NCI-H1105 (cell line): ENCODE measurements at places on chromosomes 16 and 17.

DNA sequence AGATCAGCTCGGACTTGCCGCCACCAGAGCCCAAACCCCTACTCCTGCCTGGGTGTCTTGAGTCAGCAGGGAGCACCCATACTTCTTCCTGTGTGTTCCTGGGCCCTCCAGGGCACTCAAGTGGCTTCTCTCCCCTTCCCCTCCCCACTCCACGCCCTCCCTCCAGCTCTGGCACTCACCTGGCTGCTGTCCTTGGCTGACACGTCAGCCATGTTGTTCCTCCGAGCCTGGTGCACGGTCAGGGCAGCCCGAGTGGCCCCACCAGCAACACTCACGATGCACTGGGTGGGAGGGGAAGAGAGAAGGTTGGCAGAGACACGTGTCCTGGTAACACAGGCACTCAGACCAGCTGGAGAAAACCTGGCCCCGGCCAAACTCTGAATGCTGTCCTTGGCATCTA is 11.5 kb downstream of the RUSF1 start:
- no peak for DNase-seq

DNA sequence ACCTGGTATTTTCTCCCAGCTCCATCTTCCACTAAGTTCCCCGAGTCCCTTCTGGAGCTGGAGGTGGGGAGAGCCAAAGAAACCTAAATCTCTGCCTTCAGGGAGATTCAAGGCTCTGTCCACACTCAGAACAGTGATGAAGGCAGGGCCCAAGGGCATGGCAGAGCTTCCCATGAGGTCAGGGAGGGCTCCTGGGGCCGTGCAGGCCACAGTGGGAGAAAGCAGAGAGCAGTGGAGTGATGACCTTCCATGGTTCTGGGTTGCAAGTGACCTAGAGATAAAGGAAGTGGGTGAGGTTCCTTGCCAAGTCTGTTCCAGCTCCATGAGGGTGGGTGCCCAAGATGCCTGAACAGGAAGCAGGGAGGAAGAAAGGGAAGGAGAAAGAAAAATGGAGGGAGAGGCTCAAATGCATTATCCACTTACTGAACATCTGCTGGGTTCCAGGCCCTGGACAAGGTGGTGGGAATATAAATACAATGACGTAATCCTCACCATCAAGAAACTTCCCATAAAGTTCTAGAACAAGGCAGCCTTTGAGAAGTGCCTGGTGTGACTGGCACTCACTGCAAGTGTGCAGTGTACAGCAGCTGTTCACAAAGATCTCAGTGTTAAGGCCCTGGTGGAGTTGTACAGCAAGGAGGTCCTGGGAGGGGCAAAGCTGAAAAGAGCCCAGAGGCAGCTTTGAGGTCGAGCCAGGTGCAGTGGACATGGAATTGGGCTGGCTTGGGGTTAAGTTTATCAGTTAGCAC is 13.3 kb downstream of the TBKBP1 start:
- DNase-seq: no peak

DNA sequence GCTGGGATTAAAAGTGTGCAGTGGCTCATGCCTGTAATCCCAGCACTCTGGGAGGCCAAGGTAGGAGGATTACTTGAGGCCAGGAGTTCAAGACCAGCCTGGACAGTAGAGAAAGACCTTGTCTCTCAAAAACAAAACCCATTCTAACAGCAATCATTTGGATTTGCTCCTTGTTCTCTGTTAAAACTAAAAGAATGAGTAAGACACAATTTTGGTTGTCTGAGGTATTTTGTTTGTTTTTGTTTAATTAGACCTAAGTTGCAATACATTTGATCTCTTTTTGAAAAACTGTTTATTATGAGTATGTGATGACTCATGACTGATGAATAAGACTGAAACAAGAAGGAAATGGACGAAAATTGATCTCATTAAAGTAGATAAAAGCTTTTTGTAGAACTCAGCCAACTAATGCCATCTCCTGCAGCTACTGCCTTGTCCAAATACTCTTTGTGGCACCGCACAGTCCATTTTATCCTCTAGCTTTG is 29.0 kb downstream of the GLG1 start:
- DNase-seq: no peak

- no peak for DNase-seq
These were observed 405.0 kb downstream of the WWOX start for GRCh38 chr16:78504401-78504851.

- DNase-seq: no peak
These were observed 68.0 kb upstream of the RPH3AL start for GRCh38 chr17:420479-421175.

- DNase-seq: no peak
These were observed 114.2 kb downstream of the METRNL start for GRCh38 chr17:83193336-83194185.

GRCh38 chr16:57126411-57126810 is 34.0 kb downstream of the CPNE2 start:
- no peak for DNase-seq

- peak; percentile 67 for DNase-seq
These were observed 41.5 kb downstream of the AIPL1 start for GRCh38 chr17:6393351-6393952.

GRCh38 chr17:37440424-37440823 is 33.7 kb downstream of the TADA2A start:
- DNase-seq: no peak

GRCh38 chr17:56521414-56522141 is 71.9 kb upstream of the NOG start:
- DNase-seq: no peak

DNA sequence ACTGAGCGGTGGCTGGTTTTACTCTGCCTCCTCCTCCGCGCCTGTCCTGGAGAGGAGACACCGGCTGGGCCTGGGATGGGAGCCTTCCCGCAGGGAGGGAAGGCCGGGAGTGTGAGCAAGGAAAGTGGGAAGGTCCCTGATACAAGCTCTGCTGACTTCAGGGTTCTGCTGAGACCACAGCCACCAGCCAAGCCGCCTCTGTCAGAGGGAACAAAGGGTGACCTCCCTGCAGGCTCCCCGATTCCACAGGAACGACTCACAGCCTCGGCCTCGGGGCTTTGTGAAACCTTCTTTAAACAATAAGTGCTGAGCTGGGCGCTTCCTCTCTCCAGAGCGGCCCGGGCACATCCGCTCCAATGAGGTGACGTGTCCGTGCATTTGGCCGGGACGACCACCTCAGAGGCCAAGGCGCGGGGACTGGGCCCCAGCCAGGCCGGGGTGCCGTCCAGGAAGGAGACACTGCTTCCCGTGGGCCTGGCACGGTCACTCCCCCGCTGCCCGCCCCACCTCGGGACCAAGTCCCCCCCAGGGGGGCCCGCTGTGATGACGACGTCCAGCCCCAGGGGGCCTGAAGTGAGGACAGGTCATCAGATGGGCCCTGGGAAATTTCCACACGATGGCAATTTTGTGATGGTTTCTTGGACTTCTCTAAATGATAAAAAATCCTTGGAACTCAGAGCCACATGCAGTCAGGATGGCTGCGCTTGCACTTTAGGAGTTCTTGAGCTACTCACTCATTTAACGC is 11.8 kb upstream of the CIBAR2 start:
- no peak for DNase-seq

- no peak for DNase-seq
These were observed 9.1 kb upstream of the CHMP6 start for GRCh38 chr17:80982426-80982974.

DNA sequence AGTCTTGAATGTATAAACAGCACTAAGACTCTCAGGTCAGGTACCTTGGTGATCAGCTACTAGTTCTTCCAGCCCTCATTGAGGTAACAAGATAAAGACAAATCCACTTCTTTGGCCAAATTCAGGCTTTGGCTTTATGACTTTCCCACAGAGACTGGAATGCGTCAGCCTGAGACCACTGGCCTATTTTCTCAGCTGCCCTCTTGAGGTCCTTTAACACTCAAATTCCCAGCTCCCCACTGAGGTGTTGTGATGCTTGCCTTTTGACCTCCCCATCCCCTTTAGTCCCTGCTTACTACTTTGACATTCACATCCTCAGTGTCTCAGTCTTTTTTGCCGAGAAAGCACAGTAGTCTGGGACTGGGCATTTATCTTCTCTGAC is 10.6 kb downstream of the TNFAIP1 start:
- DNase-seq: no peak

- no peak for DNase-seq
These were observed 6.6 kb upstream of the CBX8 start for GRCh38 chr17:79803421-79803996.

- DNase-seq: no peak
These were observed 118.2 kb upstream of the KCNJ18 start for GRCh38 chr17:21573961-21574610.

- no peak for DNase-seq
These were observed 103.5 kb upstream of the ZNF750 start for GRCh38 chr17:82943339-82943738.

DNA sequence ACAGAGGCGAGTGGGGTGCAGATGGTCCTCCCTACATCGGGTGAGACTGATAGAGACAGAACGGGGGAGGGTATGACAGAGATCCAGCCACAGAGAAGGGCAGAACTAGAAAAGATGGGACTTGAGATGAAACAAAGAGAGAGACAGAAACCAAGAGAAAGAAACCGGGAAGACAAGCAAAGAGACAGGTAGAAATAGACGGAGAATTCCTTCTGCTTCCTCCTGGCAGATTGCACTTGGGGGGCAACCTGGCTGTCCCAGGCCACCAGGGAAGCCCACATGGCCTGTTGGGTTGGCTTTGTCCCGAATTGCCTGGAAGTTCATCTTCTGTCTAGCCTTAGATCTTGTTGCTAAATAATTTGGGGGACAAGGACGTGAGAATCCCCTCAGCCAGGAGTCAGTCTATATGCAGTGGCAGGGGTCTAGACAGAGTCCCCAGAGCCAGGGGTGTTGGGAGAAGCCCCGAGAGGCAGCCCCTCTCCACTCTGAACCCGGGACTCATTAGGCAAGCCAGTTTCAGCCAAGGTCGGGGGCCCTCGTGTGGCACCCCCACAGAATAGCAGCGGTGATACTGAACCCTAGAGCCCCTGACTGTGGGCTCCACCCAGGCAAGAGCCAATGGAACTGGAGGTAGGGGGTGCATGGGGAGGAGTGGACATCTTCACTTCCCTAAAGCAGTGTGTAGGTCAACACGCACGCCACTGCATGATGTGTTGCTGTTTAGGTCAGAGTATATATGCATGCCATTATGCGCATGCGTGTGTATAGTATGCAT is 627 bp upstream of the TSPOAP1 start:
- DNase-seq: no peak

DNA sequence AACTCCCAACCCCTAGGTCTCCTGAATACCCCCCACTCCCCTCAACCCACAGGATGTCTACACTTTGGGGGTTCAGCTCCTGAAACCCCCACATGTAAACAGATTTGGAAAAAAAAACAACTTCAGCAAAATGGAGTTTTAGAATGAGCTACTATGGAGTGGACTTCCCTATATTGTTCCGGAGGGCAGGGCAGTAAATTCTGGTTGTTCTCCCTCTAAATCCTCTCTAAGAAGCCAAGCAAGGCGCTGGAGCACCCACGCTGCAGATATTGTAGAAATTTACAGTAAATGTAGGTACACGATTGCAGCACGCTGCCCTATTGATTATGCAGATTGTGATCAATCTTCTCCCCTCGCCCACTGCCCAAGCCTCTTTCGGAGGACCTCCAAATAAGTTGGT is 8.5 kb upstream of the ZFHX3 start:
- DNase-seq: no peak

- peak; percentile 9 for DNase-seq
These were observed 105.2 kb downstream of the RPTOR start for GRCh38 chr17:80649672-80650330.

DNA sequence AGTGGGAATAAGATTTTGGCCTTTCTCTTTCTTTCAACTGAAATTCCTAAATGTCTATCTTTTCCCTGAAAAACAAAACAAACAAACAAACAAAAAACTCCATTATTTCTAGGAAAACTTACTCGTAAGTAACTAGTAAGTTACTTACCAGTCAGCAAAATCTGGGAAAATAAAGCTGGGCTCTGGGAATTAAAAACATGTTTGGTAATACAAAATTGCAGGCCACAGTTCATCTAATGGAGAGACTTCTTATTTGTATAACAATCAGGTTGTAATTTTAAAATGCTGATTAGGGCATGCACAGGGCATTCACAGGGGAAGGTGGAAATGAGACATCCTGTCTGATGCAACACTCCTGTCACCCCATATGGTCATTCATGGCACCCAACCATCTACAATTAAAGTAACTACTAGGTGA is 3.8 kb upstream of the WIPI1 start:
- DNase-seq: no peak

GRCh38 chr17:68381076-68381900 is 76.0 kb downstream of the WIPI1 start:
- DNase-seq: no peak

DNA sequence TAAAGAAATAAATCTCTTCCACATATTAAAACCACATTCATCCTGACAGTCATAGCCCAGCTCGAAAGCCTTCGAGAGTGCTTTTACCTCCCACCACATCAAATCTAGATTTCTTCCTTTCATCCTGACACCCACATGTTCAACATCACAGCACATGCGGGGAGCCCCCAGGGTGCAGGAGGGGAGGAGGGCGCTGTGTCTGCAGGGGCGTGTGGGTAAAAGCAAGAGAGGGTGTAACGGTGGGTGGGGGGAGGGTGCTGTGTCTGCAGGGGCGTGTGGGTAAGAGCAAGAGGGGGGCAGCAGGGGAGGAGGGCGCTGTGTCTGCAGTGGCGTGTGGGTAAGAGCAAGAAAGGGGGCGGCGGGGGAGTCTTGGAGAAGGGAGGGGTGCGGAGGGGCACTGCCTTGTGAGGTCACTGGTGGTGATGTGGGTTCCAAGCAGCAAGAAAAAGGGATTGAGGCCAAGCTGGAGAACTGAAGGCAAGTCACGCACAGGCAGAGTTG is 34.7 kb downstream of the ADCY9 start:
- DNase-seq: no peak

GRCh38 chr17:4537451-4538235 is 17.5 kb downstream of the MYBBP1A start:
- no peak for DNase-seq

DNA sequence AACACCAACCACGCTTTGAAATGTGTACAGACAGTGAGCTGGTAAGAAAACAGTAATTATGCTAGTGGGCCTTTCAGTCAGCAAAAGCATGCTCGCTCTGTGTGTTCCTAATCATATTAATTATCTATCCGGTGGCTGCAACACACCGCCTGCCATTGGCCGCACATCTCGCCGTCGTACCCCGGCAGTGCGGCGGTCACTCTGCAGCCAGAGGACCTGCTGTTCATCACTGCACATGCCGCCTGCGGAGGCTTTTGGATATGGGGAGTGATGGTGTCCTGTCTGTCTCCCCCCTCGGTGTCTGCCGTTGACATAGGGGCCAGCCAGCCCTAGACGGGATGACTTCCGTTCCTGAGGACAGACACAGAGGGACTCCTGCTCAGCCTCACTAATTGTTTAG is 68.5 kb downstream of the RPA1 start:
- DNase-seq: no peak

- DNase-seq: peak; percentile 22
These were observed 10.0 kb upstream of the C1QTNF8 start for GRCh38 chr16:1105888-1106620.

- DNase-seq: no peak
These were observed 48.9 kb downstream of the ERCC4 start for GRCh38 chr16:13968835-13969234.

- no peak for DNase-seq
These were observed 21.9 kb downstream of the CRK start for GRCh38 chr17:1434150-1434549.
